ENCODE measurements at places on chromosomes 7 and 10.

DNA sequence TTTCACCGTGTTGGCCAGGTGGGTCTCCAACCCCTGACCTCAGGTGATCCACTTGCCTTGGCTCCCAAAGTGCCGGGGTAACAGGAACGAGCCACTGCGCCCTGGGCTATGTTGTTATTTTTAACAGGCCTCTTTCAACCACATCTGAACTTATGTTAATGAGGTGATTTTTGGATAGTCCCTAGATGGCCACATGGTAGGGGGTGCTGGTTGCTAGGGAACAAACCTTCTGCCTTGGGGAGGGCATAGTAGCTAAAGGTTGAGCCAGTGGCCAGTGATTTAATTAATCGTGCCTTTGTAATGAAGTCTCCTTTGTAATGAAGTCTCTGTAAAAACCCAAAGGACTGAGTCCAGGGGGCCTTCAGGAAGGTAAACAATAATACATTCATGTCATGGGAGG, 9.1 kb downstream of the COMTD1 start:
- DNase-seq = no peak

DNA sequence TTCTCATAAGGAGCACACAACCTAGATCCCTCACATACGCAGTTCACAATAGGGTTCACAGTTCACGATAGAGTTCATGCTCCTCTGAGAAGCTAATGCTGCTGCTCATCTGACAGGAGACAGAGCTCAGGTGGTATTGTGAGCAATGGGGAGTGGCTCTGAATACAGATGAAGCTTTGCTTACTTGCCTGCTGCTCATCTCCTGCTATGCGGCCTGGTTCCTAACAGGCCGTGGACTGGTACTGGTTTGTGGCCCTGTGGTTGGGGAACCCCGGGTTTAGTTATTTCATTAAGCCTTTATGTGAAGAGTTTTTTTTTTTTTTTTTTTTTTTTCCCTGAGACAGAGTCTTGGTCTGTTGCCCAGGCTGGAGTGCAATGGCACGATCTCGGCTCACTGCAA, 19.4 kb downstream of the SLK start:
- no peak for DNase-seq

GRCh38 chr10:71269301-71270288, 49.5 kb upstream of the SLC29A3 start:
- DNase-seq = no peak

DNA sequence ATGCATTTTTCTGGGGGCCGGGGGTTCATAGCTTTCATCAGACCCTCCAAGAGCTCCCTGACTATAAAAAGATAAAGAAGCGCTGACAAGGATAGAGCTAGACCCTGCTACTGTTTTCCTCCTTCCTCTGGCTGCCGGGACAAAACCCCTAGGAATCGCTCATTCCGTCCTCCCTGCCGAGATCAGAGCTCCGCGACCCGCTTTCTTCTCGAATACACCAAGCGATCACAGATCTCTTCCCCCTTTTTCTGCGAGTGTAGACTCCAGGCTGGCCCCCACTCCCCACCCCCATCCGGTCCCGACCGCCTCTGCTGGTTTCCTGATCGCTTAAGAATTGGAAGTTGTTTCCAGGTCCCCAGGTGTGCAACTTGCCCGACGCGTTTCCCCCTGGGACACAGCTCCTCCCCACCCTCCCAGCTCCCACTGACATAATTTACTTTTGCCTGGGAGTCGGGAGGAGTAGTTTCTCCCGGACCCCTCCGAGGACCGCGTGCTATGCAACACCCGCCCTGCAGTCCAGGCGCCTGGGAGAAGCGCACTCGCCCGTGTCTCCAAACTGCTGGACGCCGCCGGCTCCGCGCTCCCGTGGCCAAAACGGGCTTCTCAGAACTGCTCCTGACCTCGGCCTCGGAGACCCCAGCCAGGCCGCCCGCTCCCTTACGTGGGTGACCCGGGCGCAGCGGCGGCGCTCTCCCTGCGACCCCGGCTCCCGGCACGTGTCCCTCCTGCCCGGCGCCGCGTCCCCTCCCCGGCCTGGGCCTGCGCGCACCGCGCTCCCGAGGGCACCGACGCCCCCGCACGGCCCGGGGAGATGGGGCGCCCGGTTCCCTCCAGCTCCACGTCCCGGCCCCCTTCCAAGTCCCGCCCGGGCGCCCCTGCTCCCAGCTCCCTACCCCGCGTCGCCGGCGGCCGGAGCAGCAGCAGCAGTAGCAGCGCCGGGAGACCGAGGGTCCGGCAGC, 552 bp downstream of the IL15RA start:
- no peak for DNase-seq

DNA sequence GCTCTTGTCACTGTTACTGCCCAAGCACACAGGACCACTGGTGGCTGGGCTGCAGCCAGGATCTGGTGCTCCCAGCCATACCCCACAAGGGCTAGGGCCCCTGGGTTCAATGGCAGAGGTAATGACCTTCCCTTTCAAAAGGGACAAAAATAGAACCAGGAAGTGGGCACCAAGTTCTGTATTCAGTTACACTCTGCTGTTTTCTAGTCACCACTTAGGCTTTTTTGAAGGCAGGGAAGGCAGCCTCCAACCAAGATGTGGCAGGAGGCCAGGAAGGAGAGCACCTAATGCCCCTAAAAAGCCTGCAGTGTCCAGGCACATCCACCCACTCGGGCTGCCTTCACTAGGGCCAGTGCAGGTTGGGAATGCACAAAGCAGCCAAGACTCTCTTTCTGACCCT, 47.8 kb downstream of the NOD1 start:
- no peak for DNase-seq

DNA sequence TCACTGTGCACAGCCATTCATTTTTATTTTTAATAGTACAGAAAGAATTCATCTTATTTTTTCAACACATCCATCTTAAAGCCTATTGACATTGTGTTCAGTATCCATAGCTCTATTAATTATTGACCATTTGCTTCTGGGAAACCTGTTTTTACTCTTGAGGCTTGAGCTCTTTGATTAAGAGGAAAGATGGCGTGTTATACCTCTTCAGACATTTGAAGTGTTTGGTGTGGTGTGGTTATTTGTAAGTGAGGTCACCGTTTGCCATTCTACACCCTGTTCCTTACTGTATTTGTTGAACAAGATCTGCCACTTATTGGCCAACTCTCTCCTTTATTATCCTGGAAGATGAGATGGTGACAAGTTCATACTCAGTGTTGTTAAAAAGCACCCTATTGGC, 18.4 kb downstream of the C7orf57 start:
- no peak for DNase-seq

DNA sequence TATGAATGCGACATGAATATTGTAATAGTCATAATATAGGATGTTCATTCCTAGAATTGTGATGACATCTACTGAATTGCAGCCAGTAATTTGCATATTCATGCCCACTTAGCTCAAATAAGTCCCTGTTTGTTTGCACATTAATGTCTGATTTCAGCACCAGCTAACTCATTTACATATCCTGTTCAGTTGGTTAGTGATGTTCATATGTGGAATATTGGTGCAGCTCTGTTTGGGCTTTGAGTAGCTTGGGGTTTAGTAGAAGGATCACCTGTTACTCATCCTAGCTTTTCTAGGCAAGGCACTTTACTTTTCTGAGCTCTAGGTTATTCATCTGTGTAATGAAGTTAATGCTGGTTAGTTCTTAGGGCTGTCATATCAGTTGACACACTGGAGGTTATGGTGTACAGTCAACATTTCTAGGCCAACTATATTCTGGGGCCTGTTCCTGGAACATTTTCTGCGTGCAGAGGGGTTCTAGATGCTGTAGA, 238.4 kb downstream of the EXOC4 start:
- DNase-seq = no peak

GRCh38 chr7:121102619-121103018, 114.1 kb downstream of the CPED1 start:
- no peak for DNase-seq

DNA sequence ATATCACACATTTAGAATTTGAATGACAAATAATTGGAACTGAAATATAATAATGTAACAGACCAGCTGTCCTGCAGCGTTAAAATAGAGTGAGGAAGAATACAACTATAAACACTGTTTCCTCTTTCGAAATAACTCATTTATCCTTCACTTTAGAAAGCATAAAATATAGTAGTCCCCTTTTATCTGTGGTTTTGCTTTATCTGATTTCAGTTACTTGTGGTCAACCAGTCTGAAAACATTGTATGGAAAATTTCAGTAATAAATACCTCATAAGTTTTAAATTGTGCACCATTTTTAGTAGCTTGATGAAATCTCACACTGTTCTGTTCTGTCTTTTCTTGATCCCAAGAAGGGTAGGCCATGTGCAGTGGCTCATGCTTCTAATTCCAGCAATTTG, 31.7 kb downstream of the POLR1F start:
- no peak for DNase-seq

DNA sequence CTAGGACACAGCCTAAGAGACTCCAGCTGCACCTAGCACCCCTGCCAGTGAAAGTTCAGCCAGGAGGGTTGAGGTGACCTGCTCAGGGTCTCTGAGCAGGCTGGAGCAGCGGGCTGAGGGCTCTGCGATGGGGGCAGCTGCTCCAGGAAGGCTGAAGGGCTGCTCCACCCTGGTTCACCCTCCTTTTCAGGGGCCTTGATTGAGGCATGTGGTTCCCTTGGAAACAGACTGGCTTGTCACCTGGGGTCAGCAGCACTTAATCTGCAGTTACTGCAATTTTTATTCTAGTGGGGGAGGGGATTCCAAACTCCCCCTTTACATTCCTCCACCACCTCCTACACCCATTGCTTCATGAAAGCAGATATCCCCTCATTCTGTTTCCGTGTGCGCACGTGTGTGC, 85.3 kb upstream of the UNC5B start:
- no peak for DNase-seq

DNA sequence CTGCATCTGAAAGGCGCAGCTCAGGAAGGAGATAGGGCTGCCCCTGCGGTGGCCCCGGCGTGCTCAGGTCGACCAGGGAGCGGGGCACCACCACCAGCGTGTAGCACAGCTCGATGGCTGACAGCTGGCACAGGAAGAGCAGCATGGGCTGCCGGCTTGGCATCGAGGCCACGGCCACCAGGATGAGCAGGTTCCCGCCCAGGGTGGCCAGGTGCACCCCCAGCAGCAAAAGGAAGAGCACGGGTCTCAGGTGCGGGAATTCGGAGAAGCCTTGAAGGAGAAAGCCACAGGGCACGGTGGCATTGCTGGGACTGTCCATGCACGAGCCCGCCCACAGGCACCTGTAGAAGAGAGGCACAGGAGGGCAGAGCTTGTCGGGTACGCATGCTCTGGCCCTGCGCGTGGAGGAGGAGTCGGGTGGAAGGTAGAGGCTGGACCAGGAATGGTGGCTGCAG, 33.9 kb downstream of the TAS2R41 start:
- DNase-seq = no peak

- no peak for DNase-seq
Observed at GRCh38 chr7:15577600-15577999, 15.8 kb upstream of the AGMO start.

DNA sequence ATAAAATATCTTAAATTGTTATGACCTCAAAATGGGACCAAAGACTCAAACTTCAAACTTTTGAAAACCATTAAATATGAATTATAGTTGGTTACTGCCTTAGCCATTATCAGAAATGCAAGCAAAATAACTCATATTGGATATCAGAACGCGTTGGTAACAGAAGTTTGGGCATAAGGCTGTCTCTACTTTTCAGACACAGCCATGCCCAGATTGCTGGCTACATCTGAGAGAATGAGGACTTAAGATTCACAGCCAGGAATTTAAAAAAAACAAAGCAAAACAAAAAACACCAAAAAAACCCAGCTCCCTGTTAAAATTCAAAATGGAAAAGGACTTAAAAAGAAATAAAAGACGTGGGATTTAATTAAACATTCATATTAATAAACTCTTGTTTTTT, 161.6 kb downstream of the JMJD1C start:
- DNase-seq = no peak

DNA sequence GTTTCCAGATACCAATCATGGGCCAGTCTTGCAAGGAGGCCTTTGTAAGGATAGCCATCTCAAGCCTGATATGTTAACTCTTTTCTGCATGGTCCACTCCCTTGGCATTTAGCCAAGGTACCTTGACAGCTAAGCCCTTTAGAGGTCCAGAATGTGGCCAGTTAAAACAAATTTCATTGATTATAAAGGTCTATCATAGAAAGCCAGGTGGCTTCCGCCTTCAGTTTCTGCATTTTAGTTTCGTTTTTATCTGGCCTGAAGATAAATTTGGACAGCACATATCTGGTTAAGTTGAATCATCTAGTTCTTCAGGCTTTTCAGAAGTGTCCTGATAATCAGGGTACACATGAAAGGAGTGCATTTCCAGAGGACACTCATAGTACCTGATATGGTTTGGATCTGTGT, 30.7 kb downstream of the ANKIB1 start:
- no peak for DNase-seq

GRCh38 chr10:119414081-119414611, 128.4 kb downstream of the RGS10 start:
- no peak for DNase-seq

GRCh38 chr7:54546081-54546985, 4.2 kb downstream of the VSTM2A start:
- no peak for DNase-seq

GRCh38 chr10:52455098-52455497, 141.0 kb downstream of the DKK1 start:
- no peak for DNase-seq

DNA sequence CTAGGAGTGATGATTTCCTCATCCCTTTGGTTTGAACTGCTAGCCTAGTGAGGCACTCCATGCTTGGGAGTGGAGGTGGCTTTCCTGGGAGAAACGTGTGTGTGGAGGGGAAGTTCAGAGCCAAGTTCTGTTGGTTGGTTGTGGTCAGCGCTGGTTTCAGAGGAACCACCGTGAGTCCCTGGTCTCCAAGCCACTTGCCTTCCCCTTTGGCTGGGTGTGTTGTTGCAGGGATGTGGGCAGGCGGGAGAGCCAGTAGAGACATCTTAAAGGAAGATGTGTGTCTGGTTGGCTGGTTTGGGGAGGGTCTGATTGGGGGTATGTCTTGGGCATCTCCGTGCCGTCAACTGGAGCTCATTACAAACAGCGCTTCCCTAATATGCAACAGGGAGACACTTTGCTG, 130.8 kb upstream of the TCF7L2 start:
- DNase-seq = no peak

DNA sequence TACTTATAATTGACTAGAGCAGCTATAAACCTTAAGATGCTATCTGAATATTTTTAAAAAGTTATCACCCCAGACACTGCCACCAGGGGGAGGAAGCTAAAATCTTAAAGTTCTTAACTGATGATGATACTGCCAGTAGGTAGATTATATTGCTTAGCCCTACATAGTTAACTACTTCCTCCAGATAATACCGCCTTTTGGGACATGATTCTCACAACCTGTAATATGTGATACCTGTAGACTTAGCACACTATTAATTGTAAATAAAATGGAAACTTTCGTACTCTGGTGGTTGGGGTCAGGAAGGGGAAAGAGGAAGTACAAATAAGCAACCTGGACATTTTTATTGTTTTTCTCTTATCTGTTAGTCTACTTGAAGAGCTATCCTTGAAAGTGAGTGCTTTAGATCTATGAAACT, 268.9 kb downstream of the ADK start:
- no peak for DNase-seq

DNA sequence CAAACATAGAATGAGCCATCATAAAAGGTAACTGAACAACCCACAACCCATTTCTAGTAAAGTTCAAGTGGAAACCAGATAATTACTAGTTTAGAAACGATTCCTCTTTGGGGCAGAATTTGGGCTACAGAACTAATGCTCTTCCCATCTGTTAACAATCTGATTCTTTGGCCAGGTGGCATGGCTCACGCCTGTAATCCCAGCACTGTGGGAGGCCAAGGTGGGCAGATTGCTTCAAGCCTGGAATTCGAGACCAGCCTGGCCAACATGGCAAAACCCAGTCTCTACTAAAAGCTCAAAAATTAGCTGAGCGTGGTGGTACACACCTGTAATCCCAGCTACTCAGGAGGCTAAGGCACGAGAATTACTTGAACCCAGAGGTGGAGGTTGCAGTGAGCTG, 18.5 kb downstream of the CYP51A1 start:
- DNase-seq = no peak

- DNase-seq = no peak
Observed at GRCh38 chr7:41867639-41868280, 164.9 kb upstream of the INHBA start.

All from stimulated activated CD8-positive, alpha-beta memory T cell treated with anti-CD3 and anti-CD28 coated beads, Interleukin-7, amount 100 ng/mL, for 48 hours (primary cell).